SHP77 treated with DMSO at 0.1 percent for 48 hours (cell line): ENCODE measurements at places on chromosomes 2 and 18.

DNA sequence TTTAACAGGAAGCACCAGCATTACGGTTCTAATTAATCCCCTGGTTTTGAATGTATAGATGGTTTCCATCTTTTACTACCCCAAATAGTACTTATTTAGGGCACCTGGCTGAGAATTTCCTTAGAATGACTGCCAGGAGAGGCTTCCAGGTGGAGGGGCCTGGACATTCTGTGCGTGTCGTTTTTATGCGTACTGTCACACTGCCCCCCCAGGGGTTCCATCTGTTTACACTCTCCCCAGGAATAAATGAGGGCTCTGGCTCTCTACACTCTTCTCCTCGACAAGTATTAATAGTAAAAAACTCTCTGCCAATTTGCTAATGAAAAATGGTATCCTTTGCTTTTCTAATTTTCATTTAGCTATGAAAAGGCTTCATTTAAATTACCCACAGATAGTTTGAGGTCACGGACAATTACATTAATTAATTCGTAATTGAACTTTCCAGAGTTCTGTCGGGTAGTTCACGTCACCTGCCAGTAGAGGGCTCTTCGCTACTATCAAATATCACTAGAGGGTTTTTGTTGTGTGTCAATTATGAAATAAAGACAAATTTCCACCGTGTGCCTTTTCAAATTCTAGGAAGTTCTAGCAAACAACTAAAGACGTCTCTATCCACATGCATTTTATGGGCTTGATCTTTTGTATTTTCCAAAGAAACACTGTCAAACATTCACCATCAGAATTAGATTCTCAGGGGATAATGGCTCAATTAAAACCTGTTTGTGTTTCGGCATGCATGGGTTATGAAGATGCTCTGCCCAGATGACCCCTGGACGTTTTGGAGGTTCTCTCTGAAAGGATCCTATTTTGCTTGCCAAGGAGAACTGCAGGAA, 88.8 kb upstream of the ASB18 start:
- no peak for DNase-seq

GRCh38 chr2:8676921-8677645, 4.8 kb upstream of the ID2 start:
- DNase-seq = no peak

- DNase-seq = no peak
Measured at GRCh38 chr2:39431592-39432316, 5.3 kb downstream of the MAP4K3 start.

- DNase-seq = no peak
Measured at GRCh38 chr2:222930862-222931261, 70.0 kb downstream of the ACSL3 start.

DNA sequence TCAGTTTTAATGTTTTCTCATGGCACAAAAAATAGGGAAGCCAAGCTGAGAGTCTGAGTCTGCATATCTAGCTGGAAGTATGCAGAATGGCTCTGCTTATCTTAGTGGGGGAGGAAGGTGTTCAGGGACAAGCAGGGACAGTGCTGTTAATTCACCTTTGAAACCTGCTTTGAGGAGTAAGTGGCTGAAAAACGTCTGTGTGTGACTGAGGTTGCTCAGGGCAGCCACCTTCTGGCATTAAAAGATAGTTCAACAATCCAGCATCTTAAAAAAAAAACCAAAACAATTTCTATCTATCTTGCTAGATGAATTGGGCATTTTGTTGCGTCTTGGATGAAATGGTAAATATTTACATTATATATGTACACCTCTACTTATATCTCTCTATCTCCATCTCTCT, 2.0 kb upstream of the TRPM8 start:
- DNase-seq = no peak

DNA sequence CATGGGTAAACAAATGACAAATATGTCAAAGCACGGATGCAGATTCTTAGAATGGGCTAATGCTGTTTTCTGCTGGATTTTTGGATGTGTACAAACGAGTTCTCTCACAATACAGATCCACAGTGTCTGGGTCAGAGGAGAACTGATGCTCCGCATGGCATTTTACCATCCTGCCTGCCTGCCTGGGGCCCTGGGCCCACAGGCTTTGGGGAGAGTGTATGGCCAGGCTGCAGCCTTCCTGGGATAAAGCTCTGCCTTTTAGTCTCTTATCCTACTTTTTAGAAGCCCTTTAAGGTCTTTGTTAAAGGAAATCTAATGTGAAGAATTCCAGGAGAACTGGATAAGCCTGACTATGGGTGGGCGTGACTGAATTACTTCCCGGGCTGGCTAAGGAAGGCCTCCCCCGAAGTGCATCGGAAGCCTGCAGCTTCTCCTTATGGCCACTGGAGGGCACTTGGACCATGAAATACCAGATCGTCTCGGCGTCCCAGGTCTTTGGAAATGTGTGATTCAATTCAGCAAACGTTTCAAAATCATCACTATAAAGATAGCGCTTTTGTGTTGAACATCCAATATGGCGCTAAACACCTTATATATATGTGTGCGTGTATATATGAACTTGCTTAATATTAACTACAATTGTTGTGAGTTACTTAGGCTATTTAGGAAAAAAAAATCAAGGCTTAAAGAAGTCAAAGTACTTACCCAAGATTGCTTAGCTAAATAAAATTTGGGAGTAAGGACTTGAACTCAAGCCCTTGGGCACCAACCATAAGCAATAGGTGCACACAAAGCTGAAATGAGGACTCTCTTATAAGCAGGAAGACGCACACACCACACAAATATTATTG, 15.2 kb upstream of the DNPEP start:
- DNase-seq = peak; percentile 23

- no peak for DNase-seq
Measured at GRCh38 chr2:132448771-132449170, 32.2 kb downstream of the GPR39 start.

DNA sequence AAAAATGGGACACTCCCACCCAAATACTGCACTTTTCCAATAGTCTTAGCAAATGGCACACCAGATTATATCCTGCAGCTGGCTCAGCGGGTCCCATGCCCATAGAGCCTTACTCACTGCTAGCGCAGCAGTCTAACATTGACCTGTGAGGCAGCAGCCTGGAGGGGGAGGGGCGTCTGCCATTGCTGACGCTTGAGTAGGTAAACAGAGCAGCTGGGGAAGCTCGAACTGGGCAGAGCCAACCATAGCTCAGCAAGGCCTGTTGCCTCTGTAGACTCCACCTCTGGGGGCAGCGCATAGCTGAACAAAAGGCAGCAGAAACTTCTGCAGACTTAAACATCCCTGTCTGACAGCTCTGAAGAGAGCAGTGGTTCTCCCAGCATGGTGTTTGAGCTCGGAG, 110.4 kb downstream of the CTIF start:
- DNase-seq = peak; percentile 45

- DNase-seq = peak; percentile 53
Measured at GRCh38 chr2:226802573-226802972, 3.0 kb upstream of the IRS1 start.

GRCh38 chr2:206836722-206837121, 71.3 kb downstream of the FASTKD2 start:
- no peak for DNase-seq

- DNase-seq = no peak
Measured at GRCh38 chr2:158756331-158756730, 38.8 kb upstream of the DAPL1 start.

- DNase-seq = no peak
Measured at GRCh38 chr2:239158641-239159475, 242.0 kb downstream of the HDAC4 start.

GRCh38 chr2:238106339-238106697, 6.2 kb downstream of the ESPNL start:
- no peak for DNase-seq

DNA sequence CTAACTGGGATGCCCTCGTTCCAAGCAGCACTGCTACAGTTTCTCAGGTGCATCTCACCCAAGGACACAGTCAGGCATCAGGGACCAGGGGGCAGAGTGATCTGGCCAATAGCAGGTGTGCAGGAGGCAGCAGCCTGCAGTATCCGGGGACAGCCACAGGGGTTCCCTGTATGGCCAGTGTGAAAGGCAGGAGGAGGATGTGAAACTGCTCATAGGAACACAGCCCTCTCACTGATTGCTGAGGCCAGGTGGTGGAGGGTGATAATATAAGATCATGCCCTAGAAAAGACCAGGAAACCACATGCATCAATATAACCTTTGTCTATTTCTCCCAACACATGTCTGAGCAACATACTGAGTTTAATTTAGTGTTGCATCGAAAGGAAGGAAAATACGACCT, 112.7 kb upstream of the TACR1 start:
- DNase-seq = peak; percentile 26

GRCh38 chr2:128252501-128252900, 66.2 kb downstream of the HS6ST1 start:
- DNase-seq = no peak

DNA sequence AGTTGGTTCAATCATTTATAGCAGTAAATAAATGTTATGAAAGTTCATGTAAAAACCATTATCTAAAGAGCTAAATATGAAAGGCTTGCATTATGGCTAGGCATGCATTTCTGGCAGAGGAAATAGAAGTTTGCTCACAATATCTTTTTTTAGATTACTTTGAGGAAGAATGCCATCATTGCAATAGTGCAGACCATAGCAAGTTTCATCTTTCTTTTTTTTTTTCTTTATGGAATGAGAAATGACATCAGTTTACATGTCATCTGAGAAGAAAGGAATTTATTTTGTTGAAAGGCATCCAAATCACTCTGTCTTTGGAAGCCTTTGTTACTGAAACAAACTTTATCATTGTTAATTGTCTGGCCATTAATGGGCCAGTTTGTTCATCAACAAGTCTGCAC, 74.5 kb upstream of the NCKAP5 start:
- DNase-seq = no peak

DNA sequence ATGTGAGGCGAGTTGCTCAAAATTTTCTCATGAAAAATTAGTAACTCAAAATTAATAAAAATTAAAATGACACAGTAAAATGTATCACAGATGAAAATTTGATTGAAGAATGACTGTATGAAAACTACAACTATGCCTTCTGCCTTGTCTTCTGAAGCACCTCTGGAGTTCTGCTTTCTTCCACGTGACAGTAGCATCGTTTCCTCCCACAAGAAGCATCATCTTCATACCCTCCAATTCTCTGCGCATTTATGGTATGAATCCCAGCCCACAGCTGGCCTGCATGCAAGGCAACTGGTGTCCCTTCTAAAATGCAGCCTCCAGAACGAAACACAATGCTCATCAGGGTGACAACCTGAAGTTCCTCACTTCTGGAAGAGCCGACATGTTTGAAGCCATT, 189.9 kb downstream of the MYO1B start:
- no peak for DNase-seq

GRCh38 chr2:106339132-106339531, 129.1 kb downstream of the RGPD3 start:
- DNase-seq = no peak

DNA sequence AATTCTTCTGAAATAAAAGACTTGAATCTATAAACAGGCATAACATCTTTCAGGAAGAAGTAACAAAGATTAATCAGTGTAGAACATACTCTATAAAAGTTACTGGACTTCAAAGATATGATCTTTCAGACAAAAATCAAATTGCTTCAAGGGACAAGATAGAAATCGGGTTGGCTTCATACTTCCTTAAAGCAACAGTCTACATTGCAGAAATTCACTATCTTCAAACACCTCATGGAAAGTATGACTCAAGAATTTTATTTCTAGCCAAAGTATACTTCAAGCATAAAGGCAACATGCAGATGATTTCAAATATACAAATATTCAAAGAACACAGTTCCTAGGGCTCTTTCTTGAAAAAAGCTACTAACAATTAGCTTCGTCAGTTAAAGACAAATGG, 240.7 kb downstream of the SRBD1 start:
- no peak for DNase-seq

GRCh38 chr18:69358212-69358895, 42.3 kb upstream of the DOK6 start:
- no peak for DNase-seq

DNA sequence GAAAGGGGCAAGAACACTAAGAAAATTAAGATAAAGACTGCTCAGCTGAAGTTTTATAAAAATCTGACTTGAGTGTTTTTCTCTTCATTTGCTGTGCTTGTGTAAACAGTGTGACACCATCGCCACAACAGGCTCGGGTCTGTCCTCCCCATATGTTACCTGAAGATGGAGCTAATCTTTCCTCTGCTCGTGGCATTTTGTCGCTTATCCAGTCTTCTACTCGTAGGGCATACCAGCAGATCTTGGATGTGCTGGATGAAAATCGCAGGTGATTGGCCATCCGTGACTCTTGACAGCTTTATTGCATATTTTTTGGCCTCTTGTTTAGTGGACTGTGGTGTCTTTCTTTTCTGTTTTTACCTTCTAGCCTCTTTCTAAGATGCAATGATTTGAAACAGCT, 22.1 kb downstream of the MFF start:
- DNase-seq = no peak

- no peak for DNase-seq
Measured at GRCh38 chr2:216391401-216391800, 19.1 kb upstream of the MARCHF4 start.

DNA sequence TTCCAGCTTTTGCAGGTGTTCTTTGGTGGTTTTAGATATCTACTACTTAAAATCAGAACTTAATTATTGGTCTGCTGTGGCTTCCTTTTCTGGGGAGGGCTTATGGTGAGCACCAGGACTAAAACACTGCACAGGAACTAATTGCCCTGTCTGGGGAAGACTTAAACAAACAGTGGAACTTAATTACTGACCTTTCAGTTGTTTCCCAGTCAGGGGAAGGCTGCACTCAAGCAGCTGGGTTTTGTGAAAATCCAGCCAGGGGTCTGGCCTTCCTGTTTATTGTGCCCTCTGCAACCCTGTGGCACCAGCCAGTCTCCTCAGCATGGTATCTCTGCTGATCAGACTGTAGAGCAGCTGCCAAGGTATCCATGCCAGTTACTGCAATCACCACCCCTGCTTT, 398.2 kb downstream of the ADCYAP1 start:
- peak; percentile 49 for DNase-seq
